Erythroblast (primary cell): ENCODE measurements at places on chromosomes 13 and 19.

DNA sequence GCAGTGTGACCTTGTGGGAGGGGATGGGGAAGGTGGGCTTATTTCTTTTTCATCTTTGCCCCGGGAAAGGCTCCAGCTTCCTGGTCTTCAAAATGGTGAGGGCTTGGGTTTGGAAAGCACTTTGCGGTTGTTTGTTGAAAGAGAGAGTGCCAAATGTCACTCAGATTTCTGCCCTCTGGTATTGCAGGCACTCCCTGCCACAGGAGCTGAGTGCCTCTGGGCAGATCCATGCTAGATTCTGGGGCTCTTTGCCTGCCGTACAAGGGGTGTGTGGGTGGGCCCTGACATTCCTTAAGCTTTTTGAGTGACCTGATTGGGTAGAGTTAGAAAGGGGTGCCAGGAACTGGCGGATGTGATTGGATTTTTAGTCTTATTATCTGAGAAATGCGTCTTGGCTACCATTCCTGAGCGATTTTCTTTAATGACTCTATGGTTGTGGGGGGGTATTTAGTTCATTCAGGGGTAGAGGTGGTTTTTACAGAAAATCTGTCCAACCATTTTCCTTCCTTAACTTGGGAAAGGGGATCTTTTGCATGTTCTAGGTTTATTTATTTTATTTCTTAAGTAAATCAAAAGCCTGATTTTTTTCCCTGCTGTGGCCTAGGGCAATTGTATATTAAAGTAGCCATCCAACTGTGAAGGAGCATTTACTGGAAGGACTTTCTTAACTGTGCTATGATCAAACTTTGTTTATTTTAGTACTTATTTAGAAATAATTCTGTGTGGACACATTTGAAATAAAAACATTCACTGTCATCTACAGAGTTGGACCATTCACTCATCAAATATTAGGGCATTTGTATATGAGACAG lies 3.2 kb downstream of the ARHGAP35 start:
- no peak for DNase-seq

- DNase-seq: no peak
Measured at GRCh38 chr19:33402421-33403220, 29.1 kb downstream of the CEBPG start.

GRCh38 chr13:111319998-111320911 lies at the start of gene TEX29:
Gene TEX29 (plus strand): TSS chr13:111320642. CDS start chr13:111320891, 249 bp downstream.
- DNase-seq: no peak

DNA sequence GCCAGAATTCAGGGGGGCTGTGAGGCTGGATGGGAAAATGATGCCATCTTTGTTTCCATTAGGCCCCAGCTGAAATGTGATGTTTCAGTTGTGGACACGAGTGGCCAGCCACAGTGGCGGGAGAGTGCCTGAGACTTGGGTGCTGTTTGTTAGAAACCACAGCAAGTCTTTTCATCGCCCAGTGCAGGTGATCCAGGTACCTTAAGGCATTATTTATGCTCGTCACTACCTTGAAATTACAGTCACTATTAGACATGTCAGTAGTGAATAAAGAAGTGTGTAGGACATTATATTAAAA lies 82.5 kb upstream of the TM9SF2 start:
- no peak for DNase-seq
